ENCODE measurements at places on chromosomes 4 and X.

GRCh38 chr4:109278594-109279031 lies 23.8 kb downstream of the COL25A1 start:
- DNase-seq: no peak

GRCh38 chr4:128227991-128228571 lies 59.5 kb downstream of the PGRMC2 start:
- DNase-seq: peak; percentile 70

- no peak for DNase-seq
Measured at GRCh38 chr4:76060506-76060905, 14.0 kb upstream of the ART3 start.

DNA sequence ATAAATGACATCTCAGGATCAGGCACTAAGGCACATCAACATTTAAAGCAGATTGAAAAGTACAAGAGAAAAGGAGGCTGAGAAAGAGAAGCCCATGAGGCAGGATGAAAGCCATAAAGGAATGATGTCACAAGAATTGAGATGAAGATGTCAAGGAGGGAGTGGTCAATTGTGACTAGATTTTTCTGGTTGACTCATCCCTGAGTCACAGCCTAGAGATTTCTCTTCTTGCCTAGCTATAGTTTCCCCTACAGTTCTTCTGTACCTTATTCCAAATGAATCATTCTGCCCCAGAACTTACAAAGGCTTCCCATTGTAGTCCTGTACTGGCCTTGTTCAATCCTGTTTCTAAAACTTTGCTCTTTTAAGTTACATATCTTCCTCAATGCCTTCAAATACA lies 3.4 kb upstream of the USP53 start:
- peak; percentile 96 for DNase-seq

DNA sequence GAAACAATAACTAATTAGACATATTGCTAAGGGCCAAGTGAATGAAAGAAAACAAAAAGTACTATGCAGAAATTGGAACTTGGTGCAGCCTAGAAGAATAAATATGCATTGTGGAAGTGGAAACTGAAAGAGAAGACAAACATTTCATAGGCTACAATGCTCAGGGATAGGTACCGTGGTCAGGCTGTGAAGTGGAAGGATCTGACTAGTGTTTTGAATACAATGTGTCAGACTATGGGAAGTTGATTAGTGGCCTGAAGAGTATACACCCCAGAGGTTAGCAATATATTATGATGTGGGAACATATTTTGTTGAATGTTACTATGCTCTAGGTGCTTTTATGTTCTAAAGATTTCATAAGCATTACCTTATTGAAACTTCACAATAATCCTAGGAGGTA lies 36.8 kb downstream of the GPRIN3 start:
- DNase-seq: no peak

DNA sequence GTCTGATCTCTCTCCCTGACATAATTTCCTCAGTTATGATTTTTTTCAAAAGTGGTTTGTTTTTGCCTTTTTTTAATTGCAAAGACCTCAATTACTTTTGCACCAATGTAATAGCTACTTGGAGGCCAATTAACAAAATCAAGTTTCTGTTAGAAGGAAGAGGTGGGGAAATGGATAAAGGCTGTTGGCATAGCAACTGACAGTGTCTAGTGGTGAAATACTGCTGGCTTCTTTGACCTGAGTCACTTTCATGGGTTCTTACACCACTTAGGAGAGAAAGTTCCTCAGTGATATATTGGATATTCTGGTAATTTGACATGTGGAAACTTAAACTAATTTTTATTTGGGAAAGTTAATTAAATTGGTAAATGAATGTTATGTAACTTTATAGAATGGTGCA lies 26.5 kb upstream of the ATP8A1 start:
- DNase-seq: no peak

- DNase-seq: no peak
Measured at GRCh38 chrX:27354021-27354420, 109.1 kb downstream of the PPP4R3C start.

DNA sequence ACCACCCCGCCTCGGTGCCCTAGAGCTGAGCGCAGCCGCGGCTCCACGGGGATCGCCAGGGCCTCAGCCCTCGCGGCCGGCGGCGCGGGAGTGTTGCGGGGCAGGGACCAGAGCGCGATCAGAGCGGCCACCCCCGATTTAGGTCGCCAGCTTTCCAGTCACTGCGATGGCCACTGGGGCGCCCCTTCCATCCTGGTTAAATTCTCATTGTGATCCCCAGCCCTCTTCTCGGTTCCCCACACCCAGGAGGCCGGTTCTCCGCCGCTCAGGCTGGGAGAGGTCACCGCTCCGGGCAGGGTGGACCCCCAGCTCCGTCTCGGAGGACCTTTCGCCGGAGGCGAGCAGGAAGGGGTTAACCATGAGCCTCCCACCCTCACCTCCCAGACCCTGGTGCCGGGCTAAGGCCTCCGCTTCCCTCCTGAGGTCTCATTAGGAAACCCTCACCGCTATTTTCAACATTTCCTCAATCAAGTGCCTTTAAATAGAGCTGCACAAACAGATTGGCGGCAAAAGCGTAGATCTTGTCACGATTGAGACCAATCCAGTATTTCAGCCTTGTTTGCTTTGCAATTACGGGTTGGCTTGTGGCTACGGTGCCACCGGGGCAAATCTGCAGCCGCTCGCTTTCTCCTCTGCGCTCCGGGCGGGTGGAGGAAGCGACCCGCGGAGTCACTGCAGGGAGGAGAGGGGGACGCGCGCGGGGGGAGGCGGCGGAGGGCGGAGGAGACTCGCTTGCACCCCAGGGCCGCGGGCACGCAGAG lies 8.3 kb upstream of the HAND2 start:
- DNase-seq: no peak

DNA sequence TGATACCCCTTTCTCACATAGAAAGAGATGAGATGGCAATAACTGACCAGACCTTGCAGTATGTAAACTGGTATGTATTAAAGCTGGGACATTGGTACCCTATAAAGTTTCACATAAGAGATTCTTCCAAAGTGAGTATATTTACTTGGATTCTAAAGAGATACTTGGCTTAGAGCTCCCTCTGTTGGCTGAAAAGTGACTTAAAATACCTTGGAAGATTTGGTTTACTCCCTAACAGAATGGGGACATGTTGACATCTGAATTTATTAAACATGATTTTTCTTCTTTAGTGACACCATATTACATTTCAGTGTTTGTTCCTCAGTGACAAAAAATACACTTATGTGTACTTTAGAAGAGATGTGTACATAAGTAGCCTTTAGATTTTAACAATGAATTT lies 47.9 kb upstream of the RGN start:
- peak; percentile 52 for DNase-seq

GRCh38 chr4:53186714-53187358 lies 179.0 kb downstream of the SCFD2 start:
- DNase-seq: no peak

DNA sequence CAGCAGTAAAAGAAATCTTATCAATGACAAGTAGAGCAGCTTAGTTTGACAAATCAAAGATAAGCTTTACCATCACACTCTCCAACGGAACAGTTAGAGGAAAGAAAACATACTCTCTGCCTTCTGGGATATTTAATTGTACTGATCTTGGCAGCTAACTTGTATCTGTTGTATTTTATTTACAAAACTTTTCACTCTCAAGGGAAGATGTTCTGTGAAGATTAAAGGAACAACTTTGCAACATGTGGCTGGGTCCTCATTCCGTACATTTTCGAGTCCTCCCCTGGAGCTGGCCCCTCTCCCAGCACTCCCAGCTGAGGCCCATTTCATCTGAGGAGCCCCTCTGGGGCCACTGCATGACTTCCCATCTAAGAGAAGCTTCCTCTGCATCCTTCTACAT lies 74.4 kb downstream of the RPS3A start:
- DNase-seq: no peak

GRCh38 chr4:122739174-122739573 lies 6.7 kb downstream of the BBS12 start:
- peak; percentile 93 for DNase-seq

- no peak for DNase-seq
Measured at GRCh38 chr4:86512631-86513030, 81.5 kb upstream of the PTPN13 start.

- no peak for DNase-seq
Measured at GRCh38 chr4:67635331-67635730, 65.6 kb downstream of the UBA6 start.

DNA sequence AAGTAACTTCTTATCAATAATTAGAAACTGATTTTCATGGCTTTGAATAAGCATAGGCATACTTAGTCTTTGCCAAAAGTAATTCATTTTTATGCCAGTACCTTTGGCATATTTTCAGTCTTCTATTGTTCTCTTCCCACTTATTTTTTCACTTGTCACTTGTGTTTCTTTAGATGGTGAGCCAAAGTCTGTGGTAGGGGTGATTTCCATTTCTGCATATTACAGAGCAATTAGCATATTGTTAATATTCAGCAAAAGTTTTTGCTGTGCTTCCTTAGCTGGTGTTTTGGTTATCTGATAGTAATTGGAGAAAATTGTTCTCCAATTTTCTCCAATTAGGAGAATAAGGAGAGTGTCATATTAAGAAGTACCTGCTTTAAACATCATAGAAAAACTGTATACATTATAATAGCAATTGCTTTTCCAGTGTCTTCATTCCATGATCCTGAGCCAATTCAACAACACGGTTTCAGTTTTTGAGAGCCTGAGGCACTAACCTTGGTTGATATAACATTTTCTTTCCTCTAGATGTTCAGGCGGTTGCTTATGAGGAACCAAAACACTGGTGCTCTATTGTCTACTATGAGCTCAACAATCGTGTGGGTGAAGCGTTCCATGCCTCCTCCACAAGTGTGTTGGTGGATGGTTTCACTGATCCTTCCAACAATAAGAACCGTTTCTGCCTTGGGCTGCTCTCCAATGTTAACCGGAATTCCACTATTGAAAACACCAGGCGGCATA lies 64.7 kb downstream of the SMAD1 start:
- no peak for DNase-seq
